HFFc6 (cell line): ENCODE measurements at places on chromosomes 13 and 19.

DNA sequence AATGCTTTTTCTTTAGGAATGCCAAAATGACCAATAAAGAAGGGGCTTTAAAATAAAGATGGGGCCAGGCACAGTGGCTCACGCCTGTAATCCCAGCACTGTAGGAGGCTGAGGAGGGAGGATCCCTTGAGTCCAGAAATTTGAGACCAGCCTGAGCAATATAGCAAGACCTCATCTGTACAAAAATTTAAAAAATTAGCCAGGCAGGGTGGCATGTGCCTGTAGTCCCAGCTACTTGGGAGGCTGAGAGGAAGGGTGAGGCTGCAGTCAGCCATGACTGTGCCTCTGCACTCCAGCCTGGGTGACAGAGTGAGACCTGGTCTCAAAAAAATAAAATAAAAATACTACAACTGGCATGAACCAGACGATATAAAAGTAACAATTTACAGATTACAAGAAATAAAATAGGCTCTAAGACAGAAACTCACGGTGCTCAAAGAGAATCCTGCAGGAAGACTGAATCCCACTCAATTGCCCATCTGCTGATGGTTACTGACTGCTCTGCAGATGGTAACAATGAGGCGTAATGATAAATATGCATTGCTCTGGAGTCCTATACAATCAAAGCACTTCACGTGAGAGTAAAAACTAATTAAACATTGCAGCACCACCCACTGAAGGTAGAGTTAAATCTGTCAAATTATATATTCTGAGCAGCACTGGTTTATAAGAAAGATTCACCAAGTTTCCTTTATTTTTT, 93.2 kb downstream of the LHFPL6 start:
- no peak for DNase-seq

GRCh38 chr13:32022311-32022710, 9.3 kb upstream of the FRY start:
- no peak for DNase-seq

GRCh38 chr13:62781866-62782265, 1366.2 kb upstream of the PCDH20 start:
- DNase-seq: no peak

DNA sequence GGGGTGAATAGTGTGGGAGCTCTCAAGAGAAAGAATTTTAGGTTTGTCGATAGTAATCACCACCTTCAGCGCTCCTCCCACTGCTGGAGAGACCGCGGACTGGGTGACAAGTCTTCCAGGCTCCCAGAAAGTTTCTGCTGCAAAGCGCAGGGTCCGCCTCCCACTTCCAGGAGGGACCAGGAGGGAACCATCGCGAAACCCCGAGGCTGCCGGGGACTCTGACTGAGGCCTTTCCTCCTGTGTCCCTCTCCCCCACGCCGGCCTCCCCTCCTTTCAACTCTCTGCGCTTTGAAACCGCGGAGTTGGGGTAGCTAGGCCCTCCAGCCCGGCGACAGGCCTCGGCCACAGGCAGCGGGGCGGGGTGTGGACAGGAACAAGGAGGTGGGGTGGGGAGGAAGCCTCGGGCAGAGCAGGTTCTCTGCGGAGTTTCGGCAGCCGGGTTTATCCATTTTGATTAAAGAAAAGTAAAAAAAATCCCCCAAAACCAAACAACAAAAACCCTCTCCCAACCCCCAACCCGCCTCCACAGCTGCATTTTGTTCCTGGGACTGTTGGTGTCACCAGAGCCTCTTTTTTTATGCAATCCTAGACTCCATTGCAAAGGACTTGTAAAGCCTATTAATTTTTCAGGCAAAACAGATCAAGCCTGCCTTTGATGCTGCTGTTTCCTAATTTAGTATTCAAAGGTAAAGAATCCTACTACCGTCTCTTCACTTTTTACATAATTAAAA, 157.2 kb downstream of the TM9SF2 start:
- DNase-seq: peak; percentile 37

DNA sequence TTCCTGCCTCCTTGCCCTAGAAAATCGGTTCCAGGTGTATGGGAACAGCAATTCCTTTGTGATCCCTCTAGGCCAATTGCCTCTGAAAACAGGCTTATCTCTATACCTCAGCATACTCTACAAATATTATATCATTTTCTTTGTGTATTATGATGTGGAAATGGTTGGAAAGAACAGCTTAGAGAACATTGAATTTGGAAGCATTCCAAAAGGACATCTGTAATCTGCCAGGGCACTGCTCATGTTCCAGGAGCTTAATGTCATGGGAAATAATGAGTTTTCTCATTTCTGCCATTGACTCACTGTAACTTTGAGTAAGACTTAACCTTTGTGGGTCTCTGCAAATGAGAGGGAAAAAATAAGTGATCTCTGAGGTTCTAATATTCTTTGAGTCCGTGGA, 147.3 kb downstream of the UFM1 start:
- DNase-seq: no peak

DNA sequence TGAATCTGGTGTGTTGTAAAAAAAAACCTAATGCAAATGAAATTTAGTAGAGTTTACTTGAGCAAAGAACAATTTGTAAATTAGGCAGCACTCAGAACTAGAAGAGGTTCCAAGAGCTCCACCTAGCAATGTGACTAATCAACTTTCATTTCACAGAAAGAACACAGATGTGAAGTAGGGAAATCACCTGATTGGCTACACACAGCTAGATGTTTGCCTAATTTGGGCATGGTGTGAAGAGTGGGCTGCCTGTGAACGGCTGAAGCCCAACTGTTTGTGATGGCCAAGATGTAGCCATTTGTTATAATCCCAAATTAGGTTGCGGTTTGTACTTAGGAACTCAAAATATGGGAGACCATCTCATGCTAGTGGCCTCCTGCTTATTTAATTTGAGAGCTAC, 724.4 kb upstream of the SLITRK5 start:
- no peak for DNase-seq

GRCh38 chr13:111210544-111211469, 95.7 kb downstream of the ARHGEF7 start:
- peak; percentile 90 for DNase-seq

DNA sequence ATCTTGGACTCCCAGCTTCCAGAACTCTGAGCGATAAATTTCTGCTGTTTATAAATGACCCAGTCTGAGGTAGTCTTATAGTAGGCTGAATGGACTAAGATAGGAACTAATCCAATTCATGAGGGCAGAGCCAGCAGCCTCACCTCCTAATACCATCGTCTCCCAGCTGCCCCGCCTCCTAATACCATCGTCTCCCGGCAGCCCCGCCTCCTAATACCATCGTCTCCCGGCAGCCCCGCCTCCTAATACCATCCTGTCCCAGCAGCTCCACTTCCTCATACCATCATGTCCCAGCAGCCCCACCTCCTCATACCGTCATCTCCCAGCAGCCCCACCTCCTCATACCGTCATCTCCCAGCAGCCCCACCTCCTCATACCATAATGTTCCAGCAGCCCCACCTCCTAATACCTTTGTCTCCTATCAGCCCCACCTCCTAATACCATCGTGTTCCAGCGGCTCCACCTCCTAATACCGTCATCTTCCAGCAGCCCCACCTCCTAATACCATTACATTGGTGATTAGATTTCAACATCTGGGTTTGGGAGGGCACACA, 2.4 kb upstream of the ARGLU1 start:
- peak; percentile 5 for DNase-seq

GRCh38 chr19:49297403-49297802, 27.6 kb downstream of the SLC6A16 start:
- DNase-seq: no peak

GRCh38 chr19:33192010-33192409, 2.1 kb upstream of the LRP3 start:
- DNase-seq: no peak

GRCh38 chr19:42032431-42032830, 37.6 kb downstream of the GRIK5 start:
- DNase-seq: no peak

DNA sequence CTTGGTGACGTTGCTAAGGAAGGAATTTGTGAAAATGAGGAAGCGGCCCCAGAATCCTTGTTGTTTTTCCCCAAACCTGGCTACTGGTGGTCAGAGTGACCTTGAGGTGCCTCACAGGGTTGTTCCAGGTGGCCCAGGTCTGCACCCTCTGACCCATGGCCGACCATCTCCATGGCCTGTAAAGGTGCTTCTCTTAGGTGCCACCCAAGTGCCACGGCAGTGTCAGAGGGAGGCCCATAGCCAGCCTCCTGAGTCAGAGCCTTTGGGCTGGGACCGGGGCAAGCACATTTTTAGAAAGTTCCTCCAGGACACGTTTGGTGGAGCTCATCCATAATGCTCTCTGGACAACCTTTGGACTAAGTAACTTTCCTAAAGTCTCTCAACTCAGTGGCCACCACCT, 83.9 kb upstream of the IRS2 start:
- DNase-seq: no peak

- DNase-seq: no peak
These were observed 72.0 kb upstream of the KCTD15 start for GRCh38 chr19:33724721-33725060.

DNA sequence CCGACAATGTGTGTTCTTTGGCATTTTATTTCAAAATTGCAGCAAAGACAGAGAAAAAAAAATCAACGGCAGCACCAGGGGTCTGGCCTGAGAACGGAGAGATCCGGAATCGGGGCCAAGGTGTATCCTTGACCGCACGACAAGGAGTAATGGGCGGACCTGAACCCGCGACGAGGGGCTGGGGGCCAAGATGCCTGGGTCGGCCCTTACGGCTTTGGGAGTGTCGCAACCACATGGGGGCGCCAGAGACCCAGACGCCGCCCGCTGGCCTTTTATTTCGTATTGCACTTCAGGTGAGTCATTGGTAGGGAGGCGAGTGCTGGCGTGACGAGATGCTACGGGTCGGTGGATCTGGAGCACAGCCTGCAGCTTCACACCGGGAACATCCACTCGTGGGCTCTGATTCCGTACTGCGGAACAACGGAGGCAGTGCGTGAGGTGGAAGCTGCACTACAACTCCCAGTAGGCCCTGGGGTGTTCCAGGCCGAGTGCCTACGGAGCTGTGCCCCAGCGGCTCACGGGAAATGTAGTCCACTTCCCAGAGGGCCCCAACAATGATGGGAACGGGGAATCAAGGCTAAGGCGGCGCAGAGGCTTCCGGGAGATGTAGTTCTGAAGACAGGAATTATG, 15.7 kb downstream of the BCAT2 start:
- peak; percentile 92 for DNase-seq

DNA sequence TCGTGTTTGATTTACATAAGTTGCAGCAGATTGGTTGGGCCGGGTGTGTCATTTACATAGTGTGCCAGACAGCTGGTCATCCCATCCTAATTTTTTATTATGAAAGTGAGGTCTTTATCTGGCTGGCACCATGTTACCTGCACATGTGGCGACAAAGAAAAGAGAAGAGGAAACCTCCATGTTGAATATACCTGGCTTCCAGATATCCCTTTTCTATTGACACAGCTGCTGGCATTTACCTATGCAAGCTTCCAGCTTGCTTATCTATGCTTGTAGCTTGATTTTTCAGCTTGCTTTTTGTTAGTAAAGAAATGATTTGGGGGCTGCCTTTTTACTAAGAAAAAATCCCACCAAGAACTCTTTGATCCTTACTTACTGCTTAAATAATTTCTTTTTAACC, 681.3 kb upstream of the SLITRK1 start:
- DNase-seq: no peak

GRCh38 chr19:17347361-17347760, 10.0 kb downstream of the GTPBP3 start:
- no peak for DNase-seq

GRCh38 chr19:27684293-27684692, 1528.7 kb downstream of the UQCRFS1 start:
- DNase-seq: no peak

DNA sequence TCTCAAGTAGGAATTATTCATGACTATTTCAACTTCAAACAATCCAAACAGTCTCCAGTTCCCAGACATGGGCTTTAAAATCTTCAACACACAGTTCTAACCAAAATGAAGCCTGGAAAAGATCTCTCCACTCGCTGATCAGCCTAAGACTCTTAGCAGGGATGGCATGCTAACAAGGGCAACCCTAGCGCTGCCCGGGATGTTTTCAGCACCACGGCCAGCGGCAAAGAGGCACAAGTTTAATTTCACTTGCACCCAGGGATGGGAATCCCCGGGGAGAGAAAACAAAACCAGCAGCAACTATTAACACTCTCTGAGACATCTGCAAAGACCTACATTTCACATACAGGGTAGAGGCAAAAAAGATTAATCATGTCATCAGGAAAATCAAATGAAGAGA, 43.0 kb downstream of the CACNA1A start:
- no peak for DNase-seq

GRCh38 chr13:87684850-87685742, 13.9 kb downstream of the SLITRK5 start:
- DNase-seq: no peak

DNA sequence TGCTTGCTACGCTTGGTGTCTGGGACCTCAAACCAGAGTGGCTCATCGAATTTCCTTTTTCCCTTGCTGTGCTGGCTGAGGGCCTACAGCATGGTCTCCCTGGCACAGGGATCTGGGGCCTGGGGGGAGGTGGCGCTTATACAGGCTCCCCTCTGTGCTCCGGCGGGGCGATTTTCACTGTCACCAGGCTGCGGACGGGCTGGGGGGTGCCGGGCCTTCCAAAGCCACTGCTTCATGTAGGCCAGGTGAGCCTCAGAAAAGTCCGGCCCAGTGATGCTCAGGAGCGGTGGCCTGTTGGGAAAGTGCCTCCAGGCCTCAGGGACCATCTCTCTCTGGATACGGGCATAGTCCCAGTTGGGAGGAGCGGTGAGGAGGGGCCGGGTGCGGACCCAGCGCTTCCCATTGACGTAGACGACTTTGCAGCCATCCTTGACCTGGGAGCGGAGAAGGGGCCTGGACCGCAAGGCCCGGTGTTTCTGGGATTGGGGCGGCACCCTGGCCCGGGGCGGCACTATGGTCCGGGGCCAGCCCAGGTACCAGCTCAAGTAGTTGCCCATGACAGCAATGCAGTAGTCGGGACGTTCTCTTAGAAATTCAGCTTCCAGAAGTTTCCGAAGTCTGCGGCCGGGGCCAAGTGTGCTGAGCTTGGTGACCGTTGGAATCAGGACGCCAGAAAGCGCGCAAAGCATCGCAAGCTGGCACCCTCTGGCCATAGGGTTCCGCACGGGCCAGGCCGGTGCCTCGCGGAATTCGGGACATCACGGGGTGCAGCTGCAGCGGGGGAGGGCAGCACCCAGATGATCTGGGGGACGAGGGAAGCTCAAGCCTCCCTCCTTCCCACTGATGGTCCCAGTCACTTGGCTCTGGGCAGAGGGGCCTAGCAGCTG, 255.9 kb downstream of the SLC7A1 start:
- DNase-seq: no peak

- no peak for DNase-seq
These were observed 170.3 kb downstream of the PTPRS start for GRCh38 chr19:5170329-5170745.

- no peak for DNase-seq
These were observed 318.4 kb upstream of the OBI1 start for GRCh38 chr13:78977311-78977710.

- DNase-seq: no peak
These were observed 11.8 kb downstream of the VSTM2B start for GRCh38 chr19:29537601-29538000.

GRCh38 chr19:14542711-14543328, 13.4 kb downstream of the TECR start:
- DNase-seq: peak; percentile 32

DNA sequence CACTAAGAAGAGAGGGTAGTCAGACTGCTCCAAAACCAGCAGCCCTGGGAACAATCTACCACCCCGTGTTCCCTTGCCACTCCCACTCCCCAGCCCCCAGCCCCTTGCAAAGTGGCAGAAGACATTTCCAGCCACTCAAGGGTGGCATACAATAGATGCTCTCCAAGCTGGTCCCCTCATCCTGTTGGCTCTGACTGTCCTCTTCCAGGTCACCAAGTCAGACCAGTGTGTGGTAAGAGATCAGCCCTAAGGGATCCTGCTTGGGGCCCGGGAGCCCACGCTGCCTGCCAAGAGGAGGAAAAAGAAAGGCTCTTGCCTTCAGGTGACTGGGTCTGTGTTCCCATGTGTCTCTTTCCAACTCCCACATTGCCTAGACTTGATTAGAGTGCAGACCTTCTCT, 25.0 kb downstream of the SERP2 start:
- no peak for DNase-seq
